ENCODE measurements at places on chromosomes 12 and 14.

GRCh38 chr14:28102814-28103213 lies 663.8 kb upstream of the FOXG1 start:
- no peak for DNase-seq

DNA sequence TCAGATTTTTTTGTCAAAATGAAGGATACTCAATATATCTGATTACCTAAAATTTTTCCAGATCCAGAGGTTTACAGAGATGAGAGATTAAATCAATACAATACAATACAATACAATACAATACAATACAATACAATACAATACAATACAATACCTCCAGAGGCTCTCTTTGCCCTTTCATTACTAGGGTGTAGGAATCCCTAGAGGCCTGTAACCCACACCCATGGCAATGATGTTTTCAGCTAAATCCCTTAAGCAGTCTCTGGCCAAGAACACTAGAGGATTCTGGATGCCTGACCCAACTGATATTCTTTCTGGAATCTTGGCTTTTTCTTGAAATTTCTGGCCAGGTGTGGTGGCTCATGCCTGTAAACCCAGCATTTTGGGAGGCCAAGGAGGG lies 23.7 kb upstream of the AEBP2 start:
- DNase-seq, result no peak

DNA sequence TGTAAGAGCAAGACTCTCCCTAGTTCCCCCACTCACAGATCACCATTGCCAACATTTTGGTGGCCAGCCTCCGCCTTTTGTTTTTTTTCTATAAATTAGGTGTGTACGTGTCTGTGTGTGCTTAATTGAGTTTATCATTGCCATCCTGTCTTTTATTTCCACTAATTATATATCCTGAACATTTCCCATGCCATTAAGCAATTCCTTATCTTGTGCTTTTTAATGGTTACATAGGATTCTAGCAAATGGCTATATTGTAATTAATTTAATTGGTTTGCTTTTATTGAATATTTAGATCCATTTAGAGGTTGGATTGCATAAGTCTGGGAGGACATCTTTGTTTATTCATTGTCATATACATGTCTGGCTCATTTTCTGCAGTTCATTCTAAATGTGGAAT lies 107.3 kb upstream of the RTL1 start:
- no peak for DNase-seq

- no peak for DNase-seq
These were observed 4.0 kb upstream of the OR6S1 start for GRCh38 chr14:20645481-20645880.

- no peak for DNase-seq
These were observed 1095.9 kb downstream of the TMEM121 start for GRCh38 chr14:106622200-106622745.

GRCh38 chr14:89892953-89893352 lies 61.6 kb downstream of the EFCAB11 start:
- DNase-seq, result no peak

DNA sequence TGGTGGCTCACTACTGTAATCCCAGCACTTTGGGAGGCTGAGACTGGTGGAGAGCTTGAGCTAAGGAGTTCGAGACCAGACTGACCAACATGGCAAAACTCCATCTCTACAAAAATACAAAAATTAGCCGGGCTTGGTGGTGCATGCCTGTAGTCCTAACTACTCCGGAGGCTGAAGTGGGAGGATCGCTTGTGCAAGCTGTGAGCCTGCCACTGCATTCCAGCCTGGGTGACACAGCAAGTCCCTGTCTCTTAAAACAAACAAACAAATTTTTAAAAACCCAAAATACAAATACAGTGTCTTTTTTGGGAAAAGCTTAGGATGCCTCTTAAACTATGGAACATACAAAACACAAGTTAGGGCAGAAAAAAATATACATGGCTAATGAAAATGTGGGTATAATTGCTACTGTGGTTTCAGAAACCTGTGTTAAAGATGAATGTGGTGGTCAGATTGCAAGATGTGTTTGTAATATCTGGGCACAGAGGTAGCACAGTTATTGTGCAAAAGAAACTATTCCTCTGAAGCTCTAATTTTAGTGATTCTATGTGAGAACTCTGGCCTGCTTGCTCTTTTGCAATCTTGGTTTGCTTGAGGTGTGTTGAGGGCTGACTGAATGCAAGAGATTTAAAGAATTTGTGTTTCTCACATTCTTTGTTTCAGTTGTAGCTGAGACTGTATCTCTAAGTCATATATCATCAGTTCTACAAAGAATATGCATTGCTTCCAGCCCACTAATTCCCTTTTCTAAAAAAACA lies 3.9 kb upstream of the HSPA2 start:
- DNase-seq, result no peak

- DNase-seq, result no peak
These were observed 32.7 kb downstream of the VCPKMT start for GRCh38 chr14:50083467-50084337.

DNA sequence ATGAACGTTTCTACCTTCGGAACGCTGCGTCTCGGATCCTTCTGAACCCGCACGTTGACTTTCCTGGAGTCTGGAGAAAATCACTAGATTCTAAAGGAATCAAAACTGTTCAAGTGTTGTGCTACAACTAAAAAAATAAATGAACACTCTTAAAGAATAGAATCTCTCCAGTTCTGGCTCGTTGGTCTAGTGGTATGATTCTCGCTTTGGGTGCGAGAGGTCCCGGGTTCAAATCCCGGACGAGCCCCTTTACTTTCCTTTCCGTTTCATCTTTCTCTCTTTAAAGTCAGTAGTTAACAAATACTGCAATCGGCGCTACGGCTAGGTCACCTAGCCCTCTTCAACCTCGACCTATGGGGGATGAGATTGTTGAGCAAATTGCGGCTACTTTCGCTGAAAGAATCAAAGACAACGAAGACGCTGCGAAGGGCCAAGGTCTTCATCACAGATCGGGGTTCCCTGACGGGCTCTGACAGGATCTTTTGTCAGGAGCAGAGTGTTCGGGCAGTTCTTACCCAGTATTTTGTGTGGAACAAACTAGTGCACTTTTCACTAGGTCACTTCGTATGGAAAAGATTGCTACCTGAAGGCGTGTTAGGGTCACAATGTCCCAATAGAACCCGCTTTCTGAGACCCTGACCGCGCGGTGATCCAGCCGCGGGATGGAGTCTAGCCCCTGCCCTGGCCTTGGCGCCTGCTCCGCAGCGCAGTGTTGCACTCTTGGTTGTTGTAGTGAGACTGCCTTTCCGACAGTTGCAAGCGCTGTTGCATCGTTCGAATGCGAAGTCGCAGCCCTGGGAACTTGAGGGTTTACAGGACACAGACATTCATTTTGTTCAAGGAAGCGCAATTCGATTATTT lies 8.4 kb downstream of the OR6S1 start:
- DNase-seq, result peak; percentile 54

GRCh38 chr12:130463275-130463658 lies 125.6 kb downstream of the PIWIL1 start:
- no peak for DNase-seq

- DNase-seq, result peak; percentile 10
These were observed 427 bp upstream of the TMEM120B start for GRCh38 chr12:121712190-121712460.

GRCh38 chr12:66756631-66757030 lies 77.8 kb upstream of the GRIP1 start:
- DNase-seq, result no peak

GRCh38 chr14:100144645-100144995 lies 14.8 kb downstream of the DEGS2 start:
- DNase-seq, result no peak

DNA sequence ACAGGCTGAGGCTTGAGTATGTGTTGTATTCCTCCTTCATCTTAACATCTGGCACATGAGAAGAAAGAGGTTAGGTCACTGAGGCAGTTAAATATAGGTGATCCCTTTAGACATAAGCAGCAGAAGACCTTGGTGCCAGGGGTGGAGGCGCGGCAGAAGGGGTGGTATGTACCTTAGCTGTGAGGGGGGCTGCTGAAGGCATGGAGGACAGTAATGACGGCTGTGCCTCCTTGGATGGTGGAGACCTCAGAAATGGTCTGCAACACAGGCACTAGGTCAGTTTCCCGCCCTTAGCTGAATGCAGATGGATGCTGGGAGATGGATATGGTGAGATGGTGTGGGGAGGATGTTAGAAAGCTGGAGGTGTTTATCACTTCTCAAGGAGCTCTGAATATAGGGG lies 1.5 kb upstream of the PNMA1 start:
- DNase-seq, result no peak

DNA sequence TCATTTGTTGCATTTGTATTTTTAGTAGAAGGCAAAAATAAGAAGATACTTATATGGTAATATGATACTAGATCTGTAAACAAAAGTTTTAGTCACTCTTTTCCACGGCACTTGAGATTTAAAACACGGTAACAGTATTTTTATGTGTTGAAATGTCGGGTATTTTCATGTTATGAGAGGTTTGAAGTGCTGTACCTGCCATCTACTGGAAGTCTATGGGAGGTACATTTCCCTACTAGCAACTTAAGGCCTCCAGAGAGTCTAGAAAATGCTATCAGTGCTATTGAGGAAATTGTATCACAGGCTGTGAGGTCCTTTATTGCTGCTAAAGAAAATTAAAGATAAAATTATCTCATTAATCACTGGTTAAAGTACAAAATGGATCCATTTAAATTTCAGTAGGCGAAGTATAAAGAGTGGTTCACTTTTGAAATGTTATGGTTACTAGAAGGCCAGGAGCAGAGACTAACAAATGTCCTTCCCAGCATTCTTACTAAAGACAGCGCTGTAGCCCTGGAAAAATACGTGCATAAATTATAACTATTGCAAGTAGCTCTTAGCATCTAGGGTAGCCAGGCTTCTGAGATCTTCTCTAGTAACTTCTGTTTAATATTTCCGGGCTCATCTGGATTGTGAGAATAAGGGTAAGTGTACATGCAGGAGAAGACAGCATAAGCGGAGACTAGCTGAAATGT lies 77.6 kb upstream of the PRKD1 start:
- no peak for DNase-seq

DNA sequence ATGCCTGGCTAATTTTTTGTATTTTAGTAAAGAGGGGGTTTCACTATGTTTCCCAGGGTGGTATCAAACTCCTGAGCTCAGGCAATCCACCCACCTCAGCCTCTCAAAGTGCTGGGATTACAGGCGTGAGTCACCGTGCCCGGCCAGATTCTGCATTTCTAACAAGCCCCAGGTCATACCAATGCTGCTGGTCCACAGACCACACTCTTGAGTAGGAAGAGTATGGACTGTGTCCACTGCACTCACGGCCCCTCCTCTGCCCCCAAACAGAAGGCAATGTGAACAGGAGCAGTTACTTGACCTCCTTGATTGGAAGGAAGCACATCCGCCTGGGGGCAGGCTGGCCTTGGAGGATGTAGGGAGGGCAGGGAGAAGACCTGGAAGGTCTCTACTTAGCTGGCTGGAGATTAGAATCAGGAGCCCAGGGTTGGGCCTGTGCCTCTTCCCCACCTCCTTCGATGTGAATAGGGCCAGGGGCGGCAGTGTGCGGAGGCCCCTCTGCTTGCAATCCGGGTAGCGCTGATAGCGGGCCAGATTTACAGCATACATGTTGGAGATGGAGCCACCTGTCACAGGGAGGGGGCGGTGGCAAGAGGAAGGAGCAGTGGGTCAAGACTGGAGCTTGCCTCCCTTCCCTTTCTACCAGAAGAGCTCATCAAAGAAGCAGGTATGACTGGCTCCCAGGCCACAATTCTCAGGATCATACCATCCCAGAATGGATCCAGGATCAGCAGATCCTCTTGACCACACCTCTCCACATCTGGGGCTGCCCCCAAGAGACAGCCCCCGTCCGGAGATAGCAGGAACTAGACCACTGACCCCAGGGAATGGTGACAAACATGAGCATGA lies 9.4 kb upstream of the ZNF740 start:
- DNase-seq, result no peak

GRCh38 chr14:89327771-89328212 lies 89.2 kb downstream of the FOXN3 start:
- DNase-seq, result no peak

GRCh38 chr12:111759991-111760390 lies 6.7 kb upstream of the ALDH2 start:
- no peak for DNase-seq

DNA sequence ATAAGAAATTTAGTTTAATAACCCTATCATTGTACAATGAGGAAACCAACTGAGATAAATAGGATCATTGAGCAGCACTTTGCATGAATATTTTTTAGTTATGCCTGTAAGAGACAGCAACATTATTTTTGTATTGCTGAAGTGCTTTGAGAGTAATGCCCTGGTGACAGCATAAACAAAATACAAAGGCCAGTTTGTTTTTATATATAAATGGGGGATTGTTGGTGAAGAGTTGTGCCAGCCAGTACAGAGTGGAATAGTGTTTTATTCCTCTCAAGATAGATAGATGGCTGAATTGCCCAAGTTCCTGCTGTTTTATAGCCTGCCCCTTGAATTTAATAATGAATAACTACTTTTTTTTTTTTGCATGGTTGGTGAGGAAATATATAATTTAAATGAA lies 101.8 kb downstream of the CNTN1 start:
- DNase-seq, result no peak

DNA sequence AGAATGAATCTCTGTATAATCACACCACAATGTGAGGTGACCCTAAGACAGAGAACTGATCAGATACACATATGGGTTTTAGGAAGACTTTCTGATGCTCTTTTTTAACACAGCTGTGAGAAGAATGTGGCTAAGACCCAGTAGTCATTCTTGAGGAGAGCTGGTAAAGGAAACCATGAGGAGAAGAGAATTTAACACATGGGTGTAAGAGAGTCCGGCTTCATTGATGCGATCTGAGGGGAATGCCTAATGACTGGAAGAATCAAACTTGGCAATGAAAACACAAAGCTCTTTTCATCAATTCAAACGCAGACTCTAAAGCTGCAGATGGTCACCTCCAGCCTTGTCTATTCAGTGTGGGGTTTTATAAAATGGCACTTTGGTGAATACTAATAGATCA lies 79.3 kb downstream of the FOXA1 start:
- no peak for DNase-seq

GRCh38 chr12:2776129-2776806 lies 18.5 kb upstream of the FKBP4 start:
- no peak for DNase-seq

DNA sequence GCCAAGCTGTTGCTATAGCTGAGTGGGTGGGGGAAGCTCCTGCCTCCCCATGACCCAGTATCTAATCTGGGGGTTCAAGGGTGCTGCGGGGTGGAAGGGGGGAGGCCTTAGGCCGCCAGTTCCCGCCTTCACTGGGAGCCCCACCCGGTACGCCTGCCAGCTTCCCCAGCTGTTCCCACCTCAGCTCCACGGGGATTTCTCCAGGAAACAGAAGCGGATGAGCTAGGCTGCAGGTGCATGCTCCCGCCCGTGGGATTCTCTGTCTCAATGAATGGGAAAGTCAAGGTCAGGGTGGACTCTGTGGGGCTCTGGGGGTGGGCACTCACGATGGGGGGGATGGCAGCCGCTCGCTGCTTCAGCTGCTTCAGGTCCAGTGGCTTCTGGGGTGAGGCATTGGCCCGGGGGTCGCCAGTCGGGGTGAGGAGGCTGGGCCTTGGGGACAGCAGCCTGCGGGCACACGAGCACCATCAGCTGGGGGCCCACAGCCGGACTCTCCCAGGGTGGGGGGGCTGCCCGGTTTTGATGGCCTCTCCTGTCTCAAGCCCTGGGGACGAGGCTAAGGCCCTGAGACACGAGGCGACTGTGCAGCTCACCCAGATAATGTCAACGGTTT lies 68.6 kb downstream of the RFLNA start:
- no peak for DNase-seq
